Islet precursor cell (in vitro differentiated cells): ENCODE measurements at places on chromosomes 3 and 15.

DNA sequence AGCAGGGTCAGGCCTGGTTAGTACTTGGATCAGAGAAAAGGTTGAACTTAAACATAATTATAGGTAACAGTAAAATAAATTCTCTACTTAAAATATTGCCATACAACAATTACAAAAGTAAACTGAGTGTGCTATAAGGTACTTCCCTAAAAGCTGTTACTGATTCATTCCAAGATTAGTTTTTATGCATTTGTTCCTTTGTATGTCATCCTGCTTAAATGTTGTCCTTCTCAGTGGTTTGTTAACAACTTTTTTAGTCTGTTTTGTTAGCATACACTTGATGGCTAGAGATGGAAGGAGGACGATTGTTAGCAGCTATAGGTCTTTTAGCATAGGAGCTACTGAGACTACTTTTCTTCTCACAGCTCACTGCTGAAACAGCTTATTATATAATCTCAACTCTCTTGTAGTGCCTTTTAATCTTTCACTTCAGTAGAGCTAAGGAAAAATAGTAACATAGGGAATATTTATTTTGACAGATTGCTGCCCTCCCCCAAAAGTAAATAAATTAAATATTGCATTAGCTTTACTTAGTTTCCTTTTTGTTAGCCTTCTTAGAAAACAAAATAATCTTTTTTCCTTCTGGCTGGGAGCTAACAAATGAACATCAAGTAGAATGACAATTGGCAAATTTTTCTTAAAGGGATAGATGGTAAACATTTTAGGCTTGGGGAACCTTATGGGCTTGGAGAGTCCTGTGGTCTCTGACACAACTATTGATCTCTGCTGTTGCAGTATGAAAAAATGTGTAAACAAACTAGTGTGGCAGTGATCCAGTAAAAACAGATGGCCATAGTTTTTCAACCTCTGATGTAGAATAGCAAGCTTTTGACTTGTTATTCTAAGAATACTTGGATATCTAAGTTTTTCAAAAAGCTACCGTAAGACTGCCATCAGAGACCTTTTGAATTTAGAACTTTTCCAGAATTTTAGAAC is 39.5 kb downstream of the USP8 start:
- no peak for DNase-seq

- no peak for DNase-seq
Observed at GRCh38 chr15:50181969-50182218, at the start of gene SLC27A2. SLC27A2 (plus strand) TSS chr15:50182196; CDS start chr15:50182428, 232 bp downstream.

- DNase-seq: no peak
Observed at GRCh38 chr15:65571971-65572370, 39.0 kb downstream of the INTS14 start.

DNA sequence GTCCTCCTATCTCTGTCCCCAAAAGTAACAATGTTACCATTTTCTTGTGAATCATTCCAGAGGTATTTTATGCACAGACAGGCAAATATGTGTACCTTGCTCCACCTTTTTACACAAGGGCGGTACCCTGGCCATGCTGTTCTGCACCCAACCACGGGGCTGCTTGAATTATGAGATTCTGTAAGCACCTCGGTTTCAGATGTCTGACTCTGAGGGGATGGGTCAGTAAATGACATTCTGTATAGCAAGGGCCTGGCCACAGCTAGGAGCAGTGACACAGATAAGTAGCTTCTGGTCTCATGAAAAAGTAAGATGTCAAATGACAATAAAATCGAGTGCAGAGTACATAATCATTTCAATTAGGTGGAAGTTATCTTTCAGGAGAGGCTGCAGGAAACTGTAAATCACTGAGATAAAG is 30.4 kb upstream of the FLNB start:
- DNase-seq: no peak

GRCh38 chr3:65701516-65701915 is 337.2 kb downstream of the MAGI1 start:
- no peak for DNase-seq

- DNase-seq: no peak
Observed at GRCh38 chr3:102745881-102746280, 311.1 kb downstream of the ZPLD1 start.

DNA sequence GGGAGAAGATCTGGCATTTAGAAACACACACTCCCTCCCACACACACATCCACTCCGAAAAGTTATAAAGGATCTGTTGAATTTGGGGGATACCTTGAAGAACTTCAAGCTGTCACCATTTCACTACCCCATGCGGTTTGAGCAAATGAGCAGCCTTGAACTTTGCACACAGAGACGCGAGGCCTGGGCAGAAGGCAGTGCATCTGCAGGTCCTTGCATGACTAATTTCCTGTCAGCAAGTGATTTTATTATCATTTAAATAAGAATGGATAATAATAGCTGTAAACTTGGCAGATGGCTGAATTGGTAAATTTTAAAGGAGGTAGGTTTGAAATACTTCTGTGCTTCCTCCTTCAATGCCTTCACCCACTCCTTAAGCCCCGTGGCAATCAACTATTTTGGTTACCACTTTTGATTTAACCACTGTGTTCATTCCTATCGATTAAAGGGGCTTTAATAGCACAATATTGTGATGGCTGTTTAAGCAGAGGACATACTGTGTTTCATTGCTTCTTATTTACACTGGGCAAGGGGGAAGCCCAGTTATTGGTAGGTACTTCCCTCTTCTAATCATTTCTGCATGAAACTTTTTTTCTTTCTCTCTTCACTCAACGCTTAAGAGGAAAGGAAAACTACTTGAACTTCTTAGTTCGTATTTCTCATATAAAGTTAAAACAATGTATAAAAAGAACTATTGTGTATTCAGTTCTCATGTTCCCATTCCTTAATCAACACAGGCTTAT is 108.1 kb downstream of the ROBO2 start:
- DNase-seq: no peak

DNA sequence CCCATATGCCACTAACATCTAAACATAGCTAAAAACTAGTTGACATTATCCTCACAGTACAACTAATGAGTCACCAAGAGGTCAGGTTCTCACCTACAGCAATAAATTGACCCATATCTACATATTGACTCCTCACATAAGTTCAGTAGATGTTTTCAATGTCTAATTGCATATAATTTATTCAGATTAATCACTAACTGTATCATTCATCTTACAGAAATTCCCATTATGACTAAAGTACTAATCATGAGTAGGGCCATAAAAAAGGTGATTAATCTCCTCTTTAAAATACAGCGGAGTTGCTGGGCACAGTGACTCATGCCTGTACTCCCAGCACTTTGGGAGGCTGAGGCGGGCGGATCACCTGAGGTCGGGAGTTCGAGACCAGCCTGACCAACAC is 82.4 kb upstream of the ST3GAL6 start:
- DNase-seq: no peak

- no peak for DNase-seq
Observed at GRCh38 chr15:59306520-59307164, 66.0 kb downstream of the MYO1E start.
